ENCODE measurements at places on chromosomes 2 and 18.

- peak; percentile 5 for DNase-seq
These were observed 12.7 kb upstream of the CDH19 start for GRCh38 chr18:66616523-66616983.

DNA sequence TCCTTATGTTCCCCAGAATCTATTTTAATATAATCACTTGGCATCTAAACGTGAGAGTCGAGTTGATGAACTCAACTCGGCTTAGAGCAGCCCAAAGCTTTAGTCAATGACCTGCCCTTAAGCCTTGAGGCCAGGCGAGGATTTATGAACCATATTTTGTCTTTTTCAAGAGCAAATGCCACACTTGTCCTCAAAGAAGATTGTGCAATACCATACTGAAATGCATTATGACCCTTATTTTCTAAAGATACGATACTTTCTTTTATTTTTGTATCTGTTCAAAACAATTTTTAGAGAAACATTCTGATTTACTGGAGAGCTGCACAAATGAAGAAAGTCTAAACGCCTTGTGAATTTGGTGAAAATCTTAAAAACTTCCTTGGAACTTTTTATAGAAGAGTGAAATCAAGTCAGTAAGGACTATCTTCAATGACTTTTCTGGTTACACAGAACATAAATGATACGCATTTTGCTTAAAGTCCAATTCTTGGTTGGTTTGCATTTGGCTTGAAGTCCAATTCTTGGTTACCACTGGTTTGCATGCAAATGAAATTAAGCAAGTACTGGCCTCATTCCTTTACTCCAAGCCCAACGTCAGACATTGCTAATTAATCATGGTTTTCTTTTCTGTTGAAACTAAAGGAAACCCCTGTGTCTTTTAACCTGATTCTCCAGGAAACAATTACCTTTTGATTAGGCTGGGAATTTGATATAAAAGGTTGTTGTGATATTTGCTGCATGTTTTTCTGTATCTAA, 105.8 kb upstream of the CAVIN2 start:
- no peak for DNase-seq

DNA sequence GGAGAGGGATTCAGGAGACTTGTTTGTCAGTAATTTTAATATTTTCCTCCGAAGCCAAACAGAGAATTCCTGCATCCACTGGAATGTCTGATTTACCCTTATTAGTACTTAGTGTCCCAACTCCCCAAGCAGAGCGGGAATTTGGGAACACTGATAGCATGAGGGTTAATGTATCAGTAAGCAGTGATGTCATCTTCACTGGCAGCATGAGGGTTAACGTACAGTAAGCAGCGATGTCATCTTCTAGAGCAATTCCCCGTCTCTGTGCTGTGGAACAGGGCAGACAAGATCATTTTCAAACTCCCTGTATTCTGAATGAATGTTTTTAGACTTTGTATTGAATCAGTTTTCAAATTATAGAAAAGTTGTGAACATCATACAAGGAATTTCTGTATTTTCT, 228.9 kb downstream of the ZNF407 start:
- DNase-seq = no peak

DNA sequence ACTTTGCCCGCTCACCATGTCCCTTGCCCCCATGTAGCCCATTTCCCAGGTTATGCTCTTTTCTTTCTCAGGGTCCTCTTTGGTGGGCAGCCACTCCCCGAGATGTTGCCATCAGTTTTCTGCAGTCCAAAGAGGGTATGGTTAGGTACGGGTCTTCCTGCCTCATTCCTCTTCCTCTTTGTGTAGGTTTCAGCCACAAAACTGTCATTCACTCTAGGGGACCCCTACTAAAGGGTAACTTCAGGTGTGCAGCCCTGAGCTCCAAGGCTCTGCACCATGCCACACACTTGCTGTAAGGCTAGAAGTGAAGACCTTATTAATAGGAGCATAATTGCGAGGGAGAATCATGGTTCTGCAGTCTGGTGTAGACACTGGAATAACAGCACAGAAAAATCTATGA, 99.8 kb upstream of the ZNF397 start:
- no peak for DNase-seq

DNA sequence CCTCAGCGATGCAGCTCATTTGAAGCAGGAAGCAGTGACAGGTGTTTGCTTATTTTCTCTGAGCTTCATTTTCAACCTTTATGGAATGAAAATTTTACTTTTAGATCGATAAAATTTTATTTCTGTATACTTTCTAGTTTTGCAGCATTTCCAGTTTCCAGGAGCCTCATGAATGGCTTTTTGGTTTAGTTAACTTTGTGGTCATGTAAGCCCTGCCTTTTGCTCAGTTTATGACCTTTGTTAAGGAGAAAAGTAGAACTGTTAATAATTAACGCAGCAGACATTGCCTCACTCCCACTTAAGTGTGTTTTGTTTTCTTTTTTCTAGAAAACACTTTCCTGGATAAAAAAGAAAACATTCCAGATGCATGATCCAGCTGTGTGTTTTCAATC, 4.4 kb upstream of the FARP2 start:
- DNase-seq = no peak

GRCh38 chr2:135409436-135409835, 121.6 kb downstream of the ZRANB3 start:
- no peak for DNase-seq

All from NCI-H1092 (cell line).